ENCODE measurements at places on chromosomes 6 and 20.

GRCh38 chr6:446418-447366 is 55.1 kb downstream of the IRF4 start:
- DNase-seq: no peak

GRCh38 chr6:79468116-79468515 is 69.1 kb downstream of the LCA5 start:
- DNase-seq: no peak

DNA sequence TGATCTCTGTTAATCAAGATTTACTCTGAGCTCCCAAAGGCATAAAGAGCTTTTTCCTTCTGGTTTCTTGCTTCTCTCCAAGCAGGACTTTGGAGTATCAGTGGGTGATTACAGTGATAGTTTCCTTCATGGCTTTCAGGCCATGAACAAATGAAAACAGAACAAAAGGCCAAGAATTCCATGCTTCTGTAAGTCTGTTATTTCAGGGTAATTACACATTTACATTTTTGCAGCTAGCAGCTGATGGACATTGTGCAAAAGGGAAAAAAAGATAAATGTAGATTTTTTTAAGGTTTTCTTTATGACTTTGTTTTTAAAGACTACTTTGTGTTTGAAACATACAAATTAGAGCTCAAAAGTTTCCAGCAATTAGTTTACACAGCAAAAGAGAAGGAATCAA is 441.6 kb downstream of the PLCB1 start:
- DNase-seq: no peak

DNA sequence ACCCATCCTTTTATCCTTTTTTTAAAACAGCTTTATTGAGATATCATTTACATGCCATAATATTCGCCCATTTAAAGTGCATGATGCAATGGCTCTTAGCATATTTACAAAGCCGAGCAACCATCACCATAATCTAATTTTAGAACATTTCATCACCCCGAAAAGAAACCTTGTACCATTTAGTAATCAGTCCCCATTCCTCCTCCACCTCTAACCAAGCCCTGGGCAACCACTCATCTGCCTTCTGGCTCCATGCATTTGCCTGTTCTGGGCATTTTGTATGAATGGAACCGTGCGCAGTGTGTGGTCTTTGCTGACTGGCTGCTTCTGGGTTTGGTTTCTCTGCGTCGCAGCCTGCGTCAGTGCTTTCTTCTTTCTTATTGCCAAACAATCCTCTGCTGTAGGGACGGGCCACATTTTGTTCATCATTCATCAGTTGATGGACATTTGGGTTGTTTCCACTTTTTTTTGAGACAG is 10.2 kb upstream of the EEF1A2 start:
- no peak for DNase-seq

- DNase-seq: no peak
Observed at GRCh38 chr20:9576695-9577094, 62.3 kb downstream of the LAMP5 start.

DNA sequence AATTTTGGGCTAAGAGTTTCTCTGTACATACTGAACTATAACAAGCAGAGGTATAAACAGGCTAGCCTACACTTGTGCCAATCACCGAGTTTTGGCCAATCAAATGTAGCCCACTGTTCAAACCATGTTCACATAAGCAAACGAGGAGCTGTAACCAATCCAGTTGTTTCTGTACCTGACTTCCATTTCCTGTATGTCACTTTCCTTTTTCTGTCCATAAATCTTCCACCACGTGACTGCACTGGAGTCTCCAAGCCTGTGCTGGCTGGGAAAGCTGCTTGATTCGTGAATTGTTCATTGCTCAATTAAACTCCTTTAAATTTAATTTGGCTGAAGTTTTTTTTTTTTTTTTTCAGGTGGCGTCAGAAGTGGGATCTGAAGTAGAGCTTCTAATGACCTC is 332.9 kb downstream of the RNF144B start:
- no peak for DNase-seq

- peak; percentile 37 for DNase-seq
Observed at GRCh38 chr6:34301408-34301807, 52.6 kb upstream of the SMIM29 start.

DNA sequence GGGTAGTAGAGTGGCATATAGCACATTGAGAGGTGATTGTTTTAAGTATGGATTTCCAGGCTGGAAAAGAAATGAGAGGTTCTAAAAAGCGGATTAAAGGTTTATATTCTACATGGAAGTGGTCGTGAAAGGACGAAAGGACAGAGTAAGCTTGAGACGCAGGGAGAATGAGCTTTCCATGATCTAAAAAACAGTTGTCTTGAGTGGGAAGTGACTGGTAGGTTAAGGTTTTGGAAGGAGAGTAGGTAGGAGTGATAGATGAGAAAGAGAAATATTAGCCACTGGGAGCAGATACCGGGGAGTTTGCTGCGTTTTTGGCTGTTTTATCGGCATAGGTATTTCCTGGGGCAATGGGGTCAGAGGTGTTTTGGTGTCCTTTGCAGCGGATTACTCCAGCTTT is 750.6 kb upstream of the ADGRB3 start:
- no peak for DNase-seq

DNA sequence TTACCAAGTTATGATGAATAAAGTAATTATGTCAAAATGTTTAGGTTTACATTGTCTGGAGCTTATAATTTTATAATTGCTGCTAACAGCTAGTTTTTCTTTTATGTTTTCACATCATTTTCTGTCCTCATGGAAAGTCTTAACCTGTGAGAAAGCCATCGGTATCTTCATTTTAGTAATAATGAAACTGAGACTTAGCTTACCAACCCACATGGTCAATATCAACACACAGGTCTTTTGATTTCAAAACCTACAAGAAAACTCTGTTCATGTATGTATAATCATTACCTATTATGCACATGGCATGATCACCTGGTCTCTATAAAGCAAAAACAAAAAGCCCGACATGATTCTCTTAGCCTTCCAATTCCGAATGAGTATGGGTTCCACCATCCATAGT is 61.9 kb downstream of the KCNQ5 start:
- no peak for DNase-seq

DNA sequence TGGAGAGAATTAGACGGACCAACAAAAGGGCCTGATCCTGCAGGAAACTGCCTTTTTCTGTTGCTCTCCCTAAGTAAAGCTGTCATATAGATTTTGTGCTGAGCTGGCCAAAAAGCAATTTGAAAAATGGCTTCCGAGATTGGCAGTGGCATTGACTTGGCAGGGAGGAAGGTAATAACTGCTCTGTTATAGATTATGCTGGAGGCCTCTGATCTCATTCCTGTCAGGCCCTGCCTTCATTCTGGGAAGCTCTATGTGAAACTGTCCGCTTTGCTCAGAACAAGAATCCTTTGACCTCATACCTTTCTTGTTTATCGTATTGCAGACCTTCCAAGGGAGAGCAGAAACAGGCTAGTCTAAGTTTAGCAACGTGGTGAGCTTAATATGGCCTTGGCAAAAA is 234.4 kb downstream of the PHACTR1 start:
- no peak for DNase-seq

GRCh38 chr6:88890394-88890793 is 73.0 kb downstream of the RNGTT start:
- no peak for DNase-seq

- no peak for DNase-seq
Observed at GRCh38 chr6:1143655-1144054, 168.2 kb upstream of the FOXQ1 start.

DNA sequence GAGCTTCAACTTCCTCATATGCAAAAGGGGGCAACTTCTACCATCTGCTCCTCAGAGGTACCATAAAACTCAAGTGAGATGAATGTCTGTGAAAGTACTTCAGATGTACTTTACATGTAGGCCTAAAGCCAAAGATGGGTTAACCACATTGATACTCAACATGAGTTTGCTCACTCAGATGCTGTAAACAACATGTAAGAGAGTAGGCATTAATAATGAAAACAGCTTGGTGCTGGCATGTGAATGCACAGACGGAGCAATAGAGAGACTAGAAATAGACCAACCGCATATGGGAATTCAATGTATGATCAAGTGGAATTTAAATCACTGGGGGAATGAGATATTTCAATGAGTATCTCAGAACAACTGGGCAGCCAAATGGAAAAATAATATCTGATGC is 143.8 kb upstream of the CDYL start:
- DNase-seq: no peak

GRCh38 chr6:77930952-77931351 is 278.1 kb downstream of the MEI4 start:
- no peak for DNase-seq

DNA sequence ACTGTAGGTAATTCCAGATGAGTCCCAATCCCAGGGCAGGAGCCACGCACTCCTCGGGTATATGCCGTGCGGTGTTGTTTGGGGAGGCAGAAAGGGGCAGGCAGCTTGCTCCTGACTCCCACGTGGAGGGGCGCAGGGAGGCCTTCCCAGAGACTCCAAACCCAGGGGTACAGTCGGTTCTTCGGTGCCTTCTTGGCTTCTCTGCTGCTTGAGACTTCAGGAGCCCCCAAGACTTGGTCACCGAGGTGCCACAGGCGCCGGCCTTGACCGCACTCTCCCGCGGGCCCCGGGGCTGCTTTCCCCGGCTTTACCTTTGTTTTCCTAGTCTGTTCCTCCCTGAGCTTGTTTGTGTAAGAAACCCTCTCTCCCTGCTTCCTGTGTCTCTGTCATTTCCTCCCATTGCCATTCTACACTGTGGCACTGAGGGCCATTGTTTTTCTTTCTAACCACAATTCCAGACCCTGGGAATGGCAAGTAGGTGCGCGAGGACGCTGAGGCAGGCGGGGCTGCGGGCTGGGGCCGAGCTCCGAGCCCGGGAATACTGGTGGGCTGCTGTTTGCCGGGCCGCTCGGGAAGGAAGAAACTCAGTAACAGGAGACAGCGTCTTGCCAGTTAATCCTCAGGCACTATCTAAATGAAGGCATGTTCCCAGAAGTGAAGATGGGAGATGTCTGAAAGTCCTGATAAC is 215.6 kb upstream of the HEY2 start:
- DNase-seq: no peak

DNA sequence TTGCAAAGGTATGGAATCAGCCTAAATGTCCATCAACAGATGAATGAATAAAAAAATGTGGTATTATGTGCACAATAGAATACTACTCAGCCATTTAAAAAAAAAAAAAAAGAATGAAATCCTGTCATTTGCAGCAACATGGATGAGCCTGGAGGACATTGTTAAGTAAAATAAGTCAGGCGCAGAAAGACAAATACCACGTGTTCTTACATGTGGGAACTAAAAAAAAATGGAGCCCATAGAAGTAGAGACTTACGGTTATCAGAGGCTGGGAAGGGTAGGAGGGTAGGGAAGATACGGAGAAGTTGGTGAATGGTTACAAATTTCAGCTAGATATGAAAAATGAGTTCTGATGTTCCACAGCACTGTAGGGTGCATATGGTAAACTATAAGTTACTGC is 97.2 kb upstream of the SIRPG start:
- no peak for DNase-seq

GRCh38 chr6:17149571-17149970 is 47.7 kb downstream of the STMND1 start:
- DNase-seq: no peak

All from astrocyte of the cerebellum (primary cell).